ENCODE measurements at places on chromosomes 5 and 9.
A peak's percentile ranks its signal among the peaks of the same experiment; 100 is the strongest.

DNA sequence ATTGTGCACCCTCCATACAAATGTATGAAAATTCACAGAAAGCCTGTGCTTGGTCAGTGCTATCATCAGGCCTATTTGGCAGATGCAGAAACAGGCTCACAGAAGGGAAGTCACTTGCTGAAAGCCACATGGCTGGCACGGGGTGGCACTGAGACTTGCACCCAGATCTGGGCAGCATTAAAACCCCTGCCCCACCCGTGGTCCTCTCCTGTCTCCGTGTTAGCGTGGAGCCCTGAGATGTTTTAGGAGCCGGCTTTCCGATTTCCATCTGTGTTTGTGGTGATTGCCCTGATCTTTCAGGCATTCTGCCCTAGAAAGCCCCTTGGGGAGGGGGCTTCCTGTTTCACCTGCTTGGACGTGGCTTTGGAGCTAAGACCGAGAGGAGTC, 102.2 kb upstream of the IER5L start:
- DNase-seq, result no peak

DNA sequence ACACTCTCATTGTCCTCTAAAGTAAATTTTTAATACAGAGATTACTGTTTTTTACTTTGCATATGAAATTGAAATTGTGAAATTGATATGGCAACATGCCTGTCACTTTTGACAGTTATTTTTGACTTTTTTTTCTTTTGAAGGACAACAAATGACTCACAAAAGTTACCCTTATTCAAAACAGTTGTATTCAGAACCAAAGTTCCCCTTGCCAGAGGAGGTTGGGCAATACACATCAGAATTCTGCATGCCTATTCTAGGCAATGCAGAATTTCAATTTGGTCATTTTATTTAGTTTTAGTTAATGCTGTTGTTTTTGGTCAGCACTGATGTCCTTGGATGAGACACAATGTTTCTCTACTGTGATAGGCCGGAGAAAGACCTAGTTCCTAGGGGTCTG, 299.1 kb upstream of the PRR16 start:
- DNase-seq, result no peak

DNA sequence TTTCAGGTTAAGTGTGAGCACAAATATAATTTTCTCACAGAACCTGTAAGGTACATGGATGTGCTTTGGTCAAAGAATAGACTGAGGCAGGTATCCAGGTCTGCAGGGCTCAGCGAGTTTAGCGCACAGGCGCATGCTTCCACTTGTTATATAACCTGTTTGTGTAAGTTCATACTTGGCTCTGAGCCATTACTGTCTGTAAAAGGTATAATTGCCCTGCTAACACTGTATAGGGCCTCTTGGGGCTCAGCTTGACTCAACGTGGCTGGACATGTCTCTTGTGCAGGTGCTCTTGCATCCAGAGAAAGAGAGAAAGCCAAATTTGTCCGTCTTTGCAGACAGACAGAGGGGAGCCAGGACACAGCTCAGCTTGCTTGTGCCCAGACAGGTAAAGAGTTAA, 759.6 kb downstream of the MTRR start:
- no peak for DNase-seq

DNA sequence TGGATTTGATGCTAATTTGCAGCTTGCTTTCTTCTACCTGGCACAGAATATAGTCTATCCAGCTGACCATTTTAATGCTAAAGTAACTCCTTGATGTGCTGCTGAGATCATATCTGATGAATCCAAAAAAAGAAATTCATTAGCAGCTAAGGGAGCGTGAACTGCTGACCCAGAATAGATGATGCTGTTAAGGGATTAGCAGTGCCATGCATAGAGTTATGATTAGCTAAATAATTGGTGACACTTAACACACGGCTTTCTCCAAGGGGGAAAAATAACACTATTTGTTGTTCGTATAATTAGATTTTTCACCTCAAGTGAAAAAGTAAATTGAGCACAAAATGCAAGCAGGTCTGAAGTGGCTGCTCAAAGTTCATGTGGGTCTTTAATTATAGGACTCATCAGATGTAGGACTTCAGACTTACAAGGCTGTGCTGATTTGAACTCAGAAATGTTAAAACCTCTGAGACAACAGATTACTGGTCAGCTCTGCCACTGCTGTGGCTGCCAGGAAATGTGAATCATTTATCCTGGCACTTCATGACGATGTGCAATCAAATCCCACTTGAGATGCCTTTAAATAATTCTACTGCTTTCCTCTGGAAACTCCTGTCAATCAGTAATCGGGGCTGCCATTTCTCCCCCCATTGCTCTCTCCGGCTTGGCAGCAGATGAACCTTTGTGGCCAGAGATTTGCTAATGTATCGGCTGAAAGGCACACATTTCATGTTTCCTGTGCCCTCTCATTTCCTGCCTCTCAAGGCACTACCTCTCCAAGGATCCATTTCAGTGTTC, 291.6 kb upstream of the C9orf72 start:
- peak; percentile 86 for DNase-seq

DNA sequence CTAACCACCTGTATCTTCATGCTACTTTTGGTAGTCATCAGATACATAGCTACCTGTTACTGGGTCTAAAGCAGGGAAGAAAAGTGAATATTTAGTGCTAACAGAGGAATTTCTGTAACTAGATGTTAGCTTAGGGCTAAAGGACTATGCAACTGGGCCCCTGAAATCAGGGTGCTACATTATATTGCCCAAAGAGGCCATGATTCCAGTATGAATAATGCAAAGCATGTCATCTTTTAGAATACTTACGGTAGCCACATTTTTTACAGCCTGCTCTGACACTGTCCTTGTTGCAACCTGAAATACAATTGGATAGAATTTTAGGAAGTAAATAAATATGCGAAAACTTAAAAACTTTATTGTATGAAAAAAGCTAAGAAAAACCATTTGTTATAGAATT, 14.4 kb downstream of the SREK1IP1 start:
- DNase-seq, result no peak

DNA sequence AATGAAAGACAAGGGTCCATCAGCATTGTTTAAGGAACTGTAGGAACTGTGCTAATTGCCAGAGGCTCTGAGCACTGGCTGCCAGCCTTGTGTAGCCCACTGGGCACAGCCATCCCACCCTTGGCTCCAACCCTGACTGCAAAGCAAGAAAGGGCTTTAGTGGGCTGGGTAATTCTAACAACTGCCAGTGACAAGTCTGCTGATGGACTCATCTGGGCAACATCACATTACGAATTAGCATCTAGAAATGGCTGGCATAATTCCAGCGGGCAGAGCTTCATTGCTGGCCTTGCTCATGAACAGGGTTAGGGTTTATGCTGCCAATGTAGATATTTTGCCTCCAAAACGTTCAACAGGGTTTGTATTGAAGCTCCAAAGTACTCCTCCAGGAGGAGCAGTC, 326.9 kb downstream of the ARHGEF28 start:
- DNase-seq, result no peak

GRCh38 chr5:100790170-100790665, 112.9 kb downstream of the ST8SIA4 start:
- no peak for DNase-seq

DNA sequence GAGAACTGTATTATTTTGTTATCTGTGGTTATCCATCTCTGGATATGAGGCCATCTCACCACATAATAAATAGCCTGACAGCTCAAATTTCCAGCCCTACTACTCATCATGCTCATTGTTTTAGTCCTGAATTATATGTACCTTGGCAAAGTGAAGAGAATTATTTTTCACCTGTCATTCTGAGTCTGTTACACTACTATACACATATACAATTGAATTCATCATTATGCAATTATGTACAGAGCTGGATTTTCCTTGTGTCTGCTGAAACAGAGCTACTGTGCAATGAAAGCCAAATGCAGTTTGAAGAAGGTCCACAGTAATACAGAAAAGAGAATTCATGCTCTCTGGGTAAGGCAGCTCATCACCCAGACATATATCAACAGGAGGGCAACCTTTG, 28.5 kb downstream of the ESM1 start:
- DNase-seq, result no peak

DNA sequence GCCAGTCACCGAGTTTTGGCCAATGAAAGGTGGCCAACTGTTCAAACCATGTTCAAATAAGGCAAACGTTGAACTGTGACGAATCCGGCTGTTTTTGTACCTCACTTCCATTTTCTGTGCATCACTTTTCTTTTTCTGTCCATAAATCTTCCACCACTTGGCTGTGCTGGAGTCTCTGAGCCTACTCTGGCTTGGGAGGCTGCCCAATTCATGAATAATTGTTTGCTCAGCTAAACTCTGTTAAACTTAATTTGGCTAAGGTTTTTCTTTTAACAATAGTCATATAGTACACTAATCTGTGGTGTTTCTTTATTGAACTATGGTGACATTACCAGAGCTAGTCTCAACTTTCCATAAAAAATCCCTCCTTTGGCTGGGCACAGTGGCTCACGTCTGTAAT, 11.3 kb downstream of the NIM1K start:
- DNase-seq, result peak; percentile 34

DNA sequence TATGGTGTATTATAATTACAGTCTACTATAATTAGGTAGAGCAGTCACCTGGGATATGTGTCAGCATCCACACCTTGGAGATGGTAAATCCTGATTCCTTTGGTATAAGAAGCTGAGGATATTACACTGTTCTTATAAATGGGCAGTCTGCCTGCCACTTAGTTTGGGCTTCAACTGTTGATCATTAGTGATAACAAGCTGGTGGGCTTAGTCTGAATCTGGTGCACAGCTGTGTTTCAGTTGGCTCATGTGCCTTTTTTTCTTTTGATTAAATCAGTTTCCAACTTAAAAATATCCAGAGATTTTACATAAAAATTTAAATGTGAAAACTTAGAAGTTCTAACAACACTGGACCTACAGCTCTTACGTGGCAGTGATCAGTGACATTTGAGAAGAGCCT, 21.2 kb downstream of the LVRN start:
- no peak for DNase-seq

GRCh38 chr5:78893940-78894677, 91.0 kb downstream of the ARSB start:
- DNase-seq, result no peak

DNA sequence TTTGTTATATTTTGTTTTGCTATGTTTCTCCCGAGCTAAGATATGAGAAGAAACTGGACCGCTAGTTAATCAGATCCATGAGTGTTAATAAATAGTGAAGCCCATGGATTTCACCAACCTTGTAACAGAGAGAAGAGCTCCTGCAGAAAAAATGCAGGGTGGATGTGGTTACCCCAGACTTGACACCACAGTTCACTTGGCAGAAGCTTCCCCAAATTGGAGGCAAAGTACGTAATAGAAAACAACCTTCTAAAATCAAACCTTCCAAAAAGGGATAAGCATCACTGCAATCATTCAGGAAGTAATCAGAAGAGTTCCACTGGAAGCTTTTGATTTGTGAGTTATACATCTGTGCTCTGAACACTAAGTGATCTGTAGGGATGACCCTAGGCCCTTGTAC, 267.5 kb downstream of the ACTL7B start:
- no peak for DNase-seq

DNA sequence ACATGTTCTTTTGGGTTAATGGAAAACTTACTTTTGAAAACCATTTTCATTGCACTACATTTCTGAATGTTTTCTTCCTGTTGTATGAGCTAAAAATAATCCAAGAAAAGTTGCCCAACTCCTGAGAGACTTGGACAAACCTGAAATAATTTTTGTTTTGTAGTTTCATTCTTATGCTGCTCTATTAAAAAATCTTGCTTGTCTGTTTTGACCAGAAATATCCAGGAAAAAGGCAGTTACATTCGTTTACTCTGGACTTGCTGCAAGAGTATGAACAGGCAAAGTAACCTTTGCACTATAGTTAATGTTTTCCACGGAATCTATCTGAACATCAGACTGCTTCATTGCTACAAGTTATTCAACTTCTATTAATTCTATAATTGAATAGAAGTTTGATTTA, 200.1 kb upstream of the DAB2 start:
- DNase-seq, result no peak

DNA sequence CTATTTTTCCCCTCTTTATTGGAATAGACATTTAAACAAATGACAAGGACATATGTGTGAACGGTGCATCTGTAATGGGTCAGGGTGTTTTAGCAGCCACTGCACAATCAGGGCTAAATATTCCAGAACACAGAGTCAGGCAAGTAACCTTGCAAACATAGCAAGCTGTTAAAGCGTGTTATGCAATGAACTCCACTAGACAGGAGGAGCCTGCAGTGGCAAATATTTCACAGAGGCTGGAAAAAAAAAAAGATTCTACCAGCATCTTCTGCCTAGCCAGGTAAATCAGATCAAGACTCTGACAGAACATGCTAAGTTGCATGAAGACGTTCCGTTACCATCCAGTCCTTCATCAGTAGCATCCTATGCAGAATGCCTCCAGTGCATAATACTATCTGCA, 171.8 kb downstream of the SEMA5A start:
- no peak for DNase-seq

DNA sequence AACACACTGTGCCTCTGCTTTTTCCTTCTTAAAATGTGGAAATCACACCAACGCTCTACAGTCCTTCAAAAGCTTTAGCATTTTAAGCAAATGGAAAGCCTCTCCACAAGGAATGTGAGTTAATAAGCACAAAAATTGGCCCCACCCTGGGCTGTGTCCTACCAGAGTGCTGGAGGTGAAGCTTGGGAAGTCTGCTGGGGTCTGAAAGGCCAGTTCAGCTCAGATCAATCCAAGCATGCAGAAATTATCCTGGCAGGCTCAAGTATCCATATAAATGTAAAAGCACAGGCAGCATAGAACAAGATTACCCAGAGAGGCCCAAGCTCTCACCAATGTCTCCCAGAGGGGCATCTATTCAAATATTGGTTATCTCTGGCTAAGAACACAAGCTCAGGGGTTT, 98.5 kb downstream of the ESM1 start:
- no peak for DNase-seq

- no peak for DNase-seq
Measured at GRCh38 chr5:61746831-61747575, 414.9 kb downstream of the ZSWIM6 start.

DNA sequence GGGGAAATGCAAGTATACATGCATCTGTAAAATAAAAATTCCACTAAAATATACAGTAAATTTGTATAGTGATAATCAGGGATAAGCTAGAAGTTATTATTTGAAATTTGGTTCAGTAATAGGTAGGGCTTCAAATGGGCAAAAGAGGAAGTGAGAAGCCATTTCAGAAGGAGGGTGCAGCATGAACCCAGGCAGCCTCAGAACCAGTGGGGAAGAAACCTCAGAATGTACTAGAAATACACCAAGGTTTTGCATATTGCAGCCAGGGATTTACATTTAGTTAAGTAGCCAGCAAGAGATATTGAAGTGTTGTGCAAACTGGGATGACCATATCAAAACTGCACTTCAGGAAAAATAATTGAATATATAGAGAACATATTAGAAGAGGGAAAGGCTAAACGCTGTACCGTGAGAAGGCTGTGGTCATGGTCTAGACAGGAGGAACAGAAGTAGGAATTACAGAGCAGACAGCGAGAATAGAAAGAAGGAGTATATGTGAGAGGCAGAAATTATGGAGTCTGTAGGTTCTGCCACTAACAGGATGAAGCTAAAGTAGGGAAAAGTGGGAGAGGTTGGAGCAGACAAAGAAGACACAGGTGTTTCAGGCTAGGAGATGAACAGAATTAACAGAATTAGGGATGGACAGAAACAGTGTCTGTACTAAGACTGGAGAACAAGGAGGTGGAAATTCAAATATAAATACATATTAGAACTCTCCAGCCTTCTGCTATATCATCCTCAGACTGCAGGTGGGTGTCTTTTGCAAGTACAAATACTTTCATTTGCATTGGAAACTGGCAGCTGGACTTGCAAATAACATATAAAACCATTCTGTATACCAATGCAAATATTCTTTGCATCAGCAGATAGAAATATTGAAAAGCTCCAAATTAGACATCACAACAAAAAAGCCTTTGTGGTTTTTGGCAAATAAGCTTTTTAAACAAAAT, 335.6 kb downstream of the ZNF608 start:
- DNase-seq, result no peak

- DNase-seq, result no peak
Measured at GRCh38 chr9:129486756-129487657, 133.9 kb downstream of the C9orf50 start.
